ENCODE measurements at places on chromosomes 4 and X.
A peak's percentile ranks its signal among the peaks of the same experiment; 100 is the strongest.

GRCh38 chrX:98067611-98068010, 1183.9 kb downstream of the RPA4 start:
- peak; percentile 3 for DNase-seq

DNA sequence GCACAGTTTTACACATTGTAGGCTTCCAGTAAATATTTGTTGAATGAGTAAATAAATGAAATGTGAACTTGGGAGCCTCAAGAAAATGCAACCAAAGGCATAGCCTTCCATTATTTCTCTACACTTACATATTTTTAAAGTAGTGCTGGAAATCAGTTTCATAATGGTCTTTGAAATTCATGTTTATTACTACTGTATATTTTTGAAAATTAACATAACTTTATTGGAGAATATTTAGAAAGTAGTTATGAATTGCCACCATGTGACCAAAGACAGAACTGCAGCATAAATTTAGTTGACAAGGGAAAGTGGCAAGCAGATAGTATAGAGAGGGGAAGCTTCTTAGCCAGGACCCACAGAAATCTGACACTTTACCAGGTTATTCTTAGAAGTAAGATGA, 6.4 kb downstream of the TCEAL8 start:
- no peak for DNase-seq

DNA sequence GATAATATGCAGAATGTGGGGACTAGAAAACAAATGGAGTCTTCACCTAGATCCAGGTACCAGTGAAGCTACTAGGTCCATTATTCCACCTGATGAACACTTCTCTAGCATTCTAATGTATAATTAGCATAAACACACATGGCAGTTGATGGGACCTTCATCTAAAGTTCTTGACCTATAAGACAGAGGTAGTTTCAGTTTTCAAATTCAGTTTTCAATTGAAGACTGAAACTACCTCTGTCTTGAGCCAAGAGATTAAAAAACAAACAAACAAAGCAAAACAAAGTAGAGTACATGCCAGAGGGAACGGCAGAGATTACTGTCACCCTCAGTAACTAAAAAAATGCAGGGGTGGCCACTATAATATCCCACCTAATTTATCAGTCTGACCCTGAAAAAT, 199.9 kb upstream of the NEIL3 start:
- no peak for DNase-seq

GRCh38 chr4:120540625-120541024, 381.9 kb downstream of the PRDM5 start:
- no peak for DNase-seq

- DNase-seq = peak; percentile 54
Measured at GRCh38 chrX:103356130-103356798, at the start of gene TCEAL9. TCEAL9 (plus strand) TSS chrX:103356506; CDS start chrX:103357685, 1,179 bp downstream.

DNA sequence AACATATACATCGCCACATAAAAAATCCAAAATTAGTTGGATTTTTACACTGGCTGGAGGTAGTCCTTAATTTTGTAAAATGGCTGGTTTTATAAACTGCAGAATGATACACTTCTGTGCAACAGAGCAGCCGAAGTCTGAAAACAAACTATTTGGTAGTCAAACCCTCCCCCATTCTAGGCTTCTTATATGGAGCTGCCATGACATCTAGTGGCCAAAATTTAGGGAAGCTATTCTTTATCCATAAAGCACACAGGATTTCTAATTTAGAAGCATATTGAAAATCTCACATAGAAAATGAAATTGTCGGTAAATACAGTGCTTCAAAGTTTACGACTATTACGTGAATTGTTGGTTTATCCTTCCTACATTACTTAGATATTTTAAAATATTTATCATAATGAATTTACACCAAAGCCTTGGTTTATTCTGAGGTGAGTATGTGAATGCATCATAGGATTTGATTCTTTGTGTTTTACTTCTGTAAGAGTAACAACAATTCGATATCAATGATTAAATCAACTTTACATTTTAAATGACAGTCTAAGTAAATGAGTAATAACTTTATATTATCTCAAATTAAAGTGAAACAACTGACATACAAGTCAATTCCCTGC, 113.4 kb upstream of the FAM241A start:
- DNase-seq = peak; percentile 50

DNA sequence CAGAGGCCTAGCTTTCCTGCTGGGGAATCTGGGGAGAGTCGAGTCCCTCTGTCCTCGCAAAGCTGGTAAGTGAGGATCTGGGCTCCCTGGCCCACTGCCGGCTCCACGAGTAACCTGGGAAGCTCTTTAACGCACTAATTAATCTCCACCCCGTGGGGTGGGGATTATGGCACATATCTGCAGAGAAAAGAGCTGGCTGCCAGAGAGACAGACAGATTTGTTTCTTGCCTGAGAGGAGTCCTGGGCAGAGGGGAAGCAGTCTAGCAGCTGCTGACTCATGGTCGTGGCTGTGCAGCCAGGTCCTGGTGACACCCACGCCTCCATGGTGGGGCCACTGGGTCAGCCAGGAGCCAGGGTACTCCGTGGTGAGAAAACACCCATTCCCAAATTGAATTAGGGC, 14.0 kb downstream of the SORCS2 start:
- no peak for DNase-seq

GRCh38 chr4:107896158-107896645, 35.1 kb upstream of the CYP2U1 start:
- DNase-seq = peak; percentile 92

- no peak for DNase-seq
Measured at GRCh38 chr4:94947681-94948108, 189.9 kb downstream of the BMPR1B start.

GRCh38 chr4:142838778-142839177, 7.3 kb downstream of the INPP4B start:
- no peak for DNase-seq

DNA sequence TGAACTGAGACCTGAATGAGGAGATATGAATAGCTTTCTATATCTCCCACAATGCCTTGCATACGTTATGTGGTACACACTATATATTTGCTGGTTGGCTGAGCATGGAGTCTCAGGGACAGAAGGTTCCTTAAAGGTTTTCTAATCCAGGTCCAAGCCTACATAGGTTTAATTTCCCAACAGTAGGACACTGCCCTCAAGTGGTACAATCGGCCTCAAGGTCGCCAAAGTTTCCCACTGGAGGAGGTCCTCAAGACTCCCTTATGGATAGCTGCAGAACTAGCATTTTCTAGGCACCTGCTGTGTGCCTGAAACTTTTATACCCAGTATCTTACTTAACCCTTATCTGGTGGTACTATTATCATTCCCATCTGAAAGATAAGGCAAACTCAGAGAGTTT, 21.0 kb upstream of the EFNB1 start:
- DNase-seq = no peak

GRCh38 chrX:35809781-35810180, 11.6 kb downstream of the MAGEB16 start:
- no peak for DNase-seq

DNA sequence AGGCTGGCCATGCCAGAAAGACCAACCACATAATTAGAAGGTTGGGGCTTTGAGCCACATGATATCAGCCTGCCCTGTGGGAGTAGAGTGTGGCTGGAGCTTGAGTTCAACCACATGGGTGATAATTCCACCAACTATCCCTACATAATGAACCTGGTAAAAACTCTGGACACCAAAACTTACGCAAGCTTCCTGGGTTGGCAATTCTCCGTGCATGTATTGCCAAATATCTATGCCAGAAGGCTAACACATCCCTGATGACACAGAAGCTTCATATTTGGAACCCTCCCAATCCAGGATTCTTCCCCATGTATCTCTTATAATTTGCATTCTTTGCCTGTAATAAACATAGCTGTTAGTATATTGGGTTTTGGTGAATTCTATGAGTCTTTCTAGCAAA, 68.2 kb downstream of the FUNDC1 start:
- no peak for DNase-seq

DNA sequence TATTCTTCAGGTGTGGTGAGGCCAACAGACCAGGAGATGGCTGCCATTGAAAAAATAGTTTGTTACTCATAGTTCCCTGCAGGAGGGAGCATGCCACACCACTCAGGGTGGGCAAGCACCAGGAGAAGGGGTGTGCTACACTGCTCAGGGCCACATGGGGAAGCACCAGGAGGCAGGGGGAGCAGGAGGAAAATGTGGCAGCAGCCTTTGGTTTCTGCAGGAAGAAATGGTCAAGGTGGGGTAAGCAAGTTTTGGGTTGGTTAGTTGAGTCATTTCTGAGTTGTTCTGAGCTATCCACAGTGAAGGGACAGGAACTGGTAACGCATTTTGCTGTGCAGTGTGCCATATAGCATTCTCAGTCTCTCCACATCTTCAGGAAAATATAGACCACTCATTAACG, 23.8 kb downstream of the FGFBP1 start:
- DNase-seq = no peak

GRCh38 chr4:119939071-119939995, 127.3 kb downstream of the MAD2L1 start:
- no peak for DNase-seq

GRCh38 chr4:77859256-77859655, 3.4 kb upstream of the MRPL1 start:
- no peak for DNase-seq

- peak; percentile 42 for DNase-seq
Measured at GRCh38 chrX:101550362-101550750, at the start of gene ARMCX1. ARMCX1 (plus strand) TSS chrX:101550547; CDS start chrX:101552931, 2,384 bp downstream.

- no peak for DNase-seq
Measured at GRCh38 chr4:88788895-88789294, 91.3 kb upstream of the NAP1L5 start.

DNA sequence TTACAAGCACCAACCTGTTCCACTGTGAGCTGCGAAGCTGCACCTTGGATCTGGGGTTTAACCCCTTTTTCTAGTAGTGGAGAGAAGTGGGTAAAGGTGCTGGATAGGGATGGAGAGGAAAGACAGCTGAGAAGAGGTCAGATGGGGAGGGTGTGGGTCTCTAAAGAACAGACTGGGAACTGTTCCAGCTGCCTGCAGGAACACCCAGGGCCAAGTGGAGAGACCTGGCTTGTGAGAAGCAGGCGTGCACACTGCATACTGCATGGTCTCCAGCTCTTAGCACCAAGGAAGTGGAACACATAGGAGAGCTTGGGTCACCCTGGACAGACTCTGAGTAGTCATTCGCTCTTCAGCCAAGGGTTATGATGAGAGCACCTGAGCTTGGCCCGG, 16.1 kb downstream of the BCOR start:
- no peak for DNase-seq

DNA sequence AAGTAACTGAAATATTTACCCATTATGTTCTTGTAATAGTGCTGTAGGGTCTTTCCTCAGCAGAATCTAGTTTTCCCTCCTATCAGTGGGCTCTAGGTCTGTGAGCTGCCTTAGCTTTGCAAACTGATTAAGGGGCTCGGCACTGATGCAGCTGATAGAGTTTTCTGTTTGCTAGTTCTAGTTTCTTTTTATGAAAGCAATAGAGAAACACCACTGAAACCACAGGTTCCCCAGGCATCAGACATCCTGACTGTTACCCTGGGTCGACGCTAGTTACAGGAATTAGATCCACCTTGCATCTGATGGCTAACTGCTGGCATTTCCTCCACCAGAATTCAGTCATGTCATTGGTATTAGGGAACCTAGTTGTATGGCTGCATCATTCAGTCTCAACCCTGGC, 225.0 kb upstream of the VCX start:
- no peak for DNase-seq

DNA sequence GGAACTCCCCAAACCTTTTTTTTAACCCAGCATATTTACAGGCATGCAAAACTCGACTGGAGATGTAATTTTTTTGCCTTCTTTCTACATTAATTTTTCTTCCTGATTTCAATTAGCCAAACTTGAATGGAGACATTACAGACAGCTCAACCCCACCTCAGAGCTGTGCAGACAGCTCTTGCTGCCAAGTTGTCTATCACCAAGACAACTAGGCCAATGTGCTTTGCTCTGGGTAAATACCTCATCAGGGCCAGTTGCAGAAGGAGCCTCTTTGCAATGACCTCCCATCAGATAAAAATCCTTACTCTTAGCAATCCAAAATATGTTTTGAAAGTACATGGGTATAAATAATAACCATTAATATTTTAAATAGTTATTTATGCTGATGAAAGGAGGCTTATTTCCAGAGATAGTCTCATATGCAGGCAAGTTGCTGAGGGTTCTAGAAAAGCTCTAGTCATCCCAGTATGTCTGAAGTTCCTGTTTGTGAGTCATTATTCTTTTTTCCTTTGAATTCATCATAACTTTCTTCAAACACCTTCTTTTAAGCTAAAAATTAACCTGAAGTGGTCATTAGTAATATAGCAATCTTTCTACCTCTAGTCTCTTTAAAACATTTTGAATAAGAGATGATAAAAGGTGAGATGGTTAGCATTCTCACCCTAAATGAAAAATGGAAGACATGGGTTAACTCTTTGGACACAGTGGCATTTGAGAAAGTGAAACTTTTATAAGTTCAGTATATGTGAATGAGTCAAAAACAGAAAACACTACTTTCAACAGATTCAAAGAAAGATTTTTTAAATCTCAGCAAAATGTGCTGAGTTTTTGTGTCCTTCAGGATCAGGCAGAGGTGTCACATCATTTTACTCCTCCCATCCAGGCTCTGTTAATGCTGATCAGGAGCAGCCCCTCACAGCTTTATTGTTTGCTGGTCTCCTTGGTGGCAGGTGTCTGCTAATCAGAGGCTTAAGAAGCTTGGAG, 475.5 kb upstream of the FGF16 start:
- no peak for DNase-seq

GRCh38 chr4:174461466-174462106, 60.7 kb downstream of the HPGD start:
- DNase-seq = no peak

DNA sequence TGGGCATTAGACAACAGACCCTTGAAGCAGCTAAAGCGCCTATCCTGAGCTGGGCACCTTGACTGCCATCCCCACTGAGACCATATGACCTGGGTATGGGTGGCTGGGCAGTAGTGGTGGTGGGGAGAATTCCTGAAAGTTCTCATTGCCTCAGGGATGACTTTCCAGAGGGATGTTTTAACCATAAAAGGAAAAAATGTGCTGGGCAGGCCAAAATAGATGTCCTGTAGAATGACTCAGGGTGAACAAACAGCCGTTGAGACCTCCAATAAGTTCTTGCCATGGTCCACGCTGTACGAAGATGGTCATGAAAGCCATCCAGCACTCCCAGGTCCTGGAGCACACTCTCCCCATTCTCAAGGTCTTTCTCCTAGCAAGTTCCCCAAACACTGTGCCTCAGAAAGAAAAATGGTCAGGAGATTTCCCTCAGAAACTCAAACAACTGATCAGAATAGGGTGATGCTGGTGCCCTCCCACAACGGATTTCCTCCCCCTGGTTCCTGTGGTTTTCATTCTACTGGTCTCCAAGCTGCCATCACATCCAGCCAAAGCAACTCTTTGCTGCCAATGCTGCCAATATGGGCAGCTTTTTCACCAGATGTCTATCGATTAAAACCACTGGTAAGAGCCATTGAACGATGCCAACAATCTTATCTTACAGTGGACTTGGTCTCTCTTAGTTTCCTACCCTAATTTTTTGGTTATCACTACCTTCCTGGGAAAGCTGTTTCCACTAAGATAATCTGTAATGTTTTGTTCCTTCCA, 11.2 kb downstream of the CDKN2AIP start:
- no peak for DNase-seq

DNA sequence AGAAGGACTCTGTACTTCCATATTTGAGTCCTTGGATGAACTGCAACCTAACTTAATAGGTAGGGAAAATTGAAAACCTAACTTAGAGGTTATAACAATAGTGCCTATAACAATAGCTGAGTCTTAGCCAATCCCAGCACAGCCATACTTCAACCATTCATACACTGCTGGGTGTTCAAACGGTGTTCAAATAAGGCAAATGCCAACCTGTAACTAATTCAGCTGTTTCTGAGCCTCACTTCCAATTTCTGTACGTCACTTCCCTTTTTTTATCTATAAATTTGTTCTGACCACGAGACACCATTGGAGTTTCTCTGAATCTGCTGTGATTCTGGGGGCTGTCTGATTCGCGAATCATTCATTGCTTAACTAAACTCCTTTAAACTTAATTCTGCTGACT, 9.6 kb upstream of the GRSF1 start:
- no peak for DNase-seq

Measured in fibroblast of skin of left quadriceps (primary cell).